Stimulated activated naive CD8-positive, alpha-beta T cell treated with anti-CD3 and anti-CD28 coated beads, Interleukin-15, Interleukin-2, amounts not matched to agents 100 U/mL and 50 U/mL, for 24 hours (primary cell): ENCODE measurements at places on chromosomes 4 and X.

- DNase-seq = no peak
Observed at GRCh38 chrX:144791298-144791697, 456.0 kb upstream of the SPANXN1 start.

DNA sequence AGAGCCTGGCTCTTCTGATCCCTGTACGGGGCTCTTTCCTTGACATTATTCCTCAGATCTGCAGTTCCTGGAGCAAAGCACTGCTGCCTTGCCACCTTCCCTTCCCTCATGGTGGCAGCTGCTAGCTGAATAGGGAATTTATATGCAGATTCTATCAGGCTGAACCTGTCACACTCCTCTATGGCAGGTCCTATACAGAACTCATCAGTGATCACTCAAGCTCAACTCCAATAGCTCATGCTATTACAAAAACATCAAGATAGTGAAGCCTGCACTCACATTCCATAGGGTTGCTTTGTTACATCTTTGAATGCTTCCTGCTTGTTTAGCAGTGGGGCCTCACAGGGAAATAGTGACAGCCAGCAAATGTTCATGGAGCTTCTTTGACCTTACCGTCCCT lies 71.7 kb downstream of the SLC2A9 start:
- DNase-seq = no peak

- no peak for DNase-seq
Observed at GRCh38 chrX:23978491-23978890, 48.5 kb downstream of the KLHL15 start.

GRCh38 chr4:163609019-163609418 lies 114.5 kb downstream of the TMA16 start:
- no peak for DNase-seq

GRCh38 chrX:17017134-17017533 lies 70.7 kb downstream of the REPS2 start:
- no peak for DNase-seq

DNA sequence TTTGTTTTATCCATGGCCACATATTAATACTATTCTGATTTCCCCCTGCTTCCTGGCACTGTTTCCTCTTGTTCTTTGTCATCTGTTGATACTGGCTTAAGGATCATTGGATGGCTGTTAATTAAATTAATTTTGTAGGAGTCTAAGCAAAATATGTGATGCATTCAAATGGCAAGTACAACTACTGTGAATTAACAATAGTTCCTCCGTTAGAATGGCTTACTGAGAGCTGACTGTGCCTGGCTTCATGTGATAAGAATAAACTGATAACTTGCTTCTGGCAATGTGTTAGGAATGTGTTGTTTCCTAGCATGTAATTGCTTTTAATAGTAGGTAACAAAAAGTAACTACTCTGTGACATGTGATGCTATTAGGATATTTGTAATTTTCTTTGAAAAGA lies 98.5 kb downstream of the RPA4 start:
- DNase-seq = no peak

DNA sequence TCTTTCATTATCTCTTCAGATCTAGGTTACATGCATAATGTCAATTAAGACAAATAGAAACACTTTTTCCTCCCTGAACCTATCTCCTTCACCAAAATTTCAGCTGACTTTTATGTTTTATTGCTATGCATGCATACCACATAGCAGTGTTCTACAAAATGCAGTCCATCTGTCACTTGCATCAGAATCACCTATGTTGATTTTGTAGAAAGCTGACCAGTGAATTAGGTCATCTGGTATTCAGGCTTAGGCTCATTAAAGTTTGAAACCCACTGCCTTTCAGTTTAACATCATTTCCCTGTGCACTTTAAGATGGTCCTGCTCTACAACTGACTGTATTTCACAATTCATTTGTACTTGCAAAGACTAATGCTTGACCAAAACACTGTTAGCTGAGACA lies 277.9 kb downstream of the CFAP299 start:
- DNase-seq = no peak
